ENCODE measurements at places on chromosomes 1 and 21. TPM values are rescaled to one million over a fixed set of nuclear protein-coding genes. Genes with fewer than 3 reads are reported as not detected.

PLA2G2A gene
- total RNA-seq, result 864 TPM

APOBEC4 gene
- not detected for total RNA-seq

FCMR gene
- total RNA-seq, result 2.7 TPM

DMBX1 gene
- total RNA-seq, result not detected

OR2W3 gene
- total RNA-seq, result 0.96 TPM
